Posterior vena cava (tissue), 2 donors: ENCODE measurements at places on chromosomes 12 and 14. TPM values are rescaled to one million over a fixed set of nuclear protein-coding genes. Genes with fewer than 3 reads are reported as not detected.

DNA sequence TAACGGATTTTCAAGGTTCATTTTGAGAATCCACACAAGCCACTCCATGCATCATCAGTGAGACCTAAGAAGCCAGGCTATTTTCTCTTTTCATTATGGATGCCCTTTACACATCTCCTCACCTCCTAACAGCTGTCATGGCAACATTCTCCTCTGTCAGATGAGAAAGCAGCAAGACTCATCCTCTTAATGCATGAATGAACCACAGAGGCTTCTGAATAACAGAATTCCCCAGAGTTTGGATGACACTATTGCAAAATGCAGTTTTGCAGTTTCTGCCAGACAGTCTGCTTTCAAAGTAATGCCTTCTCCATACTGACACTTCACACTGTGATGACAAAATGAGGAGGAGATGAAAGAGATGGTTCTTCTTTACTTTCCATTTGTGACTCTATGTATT lies 286.7 kb upstream of the GRIP1 start:
- no peak for DNase-seq

GRCh38 chr14:51248016-51248987 lies 8.3 kb downstream of the TMX1 start:
- DNase-seq, result no peak

Gene EAPP
- 22.4 TPM for total RNA-seq

- DNase-seq, result no peak
These were observed 22.4 kb downstream of the FAM181A start for GRCh38 chr14:93949511-93950075.

- no peak for DNase-seq
These were observed 1.1 kb upstream of the PRKAG1 start for GRCh38 chr12:49019443-49020324.

- DNase-seq, result no peak
These were observed 705.0 kb upstream of the SEL1L start for GRCh38 chr14:82238649-82239048.

DNA sequence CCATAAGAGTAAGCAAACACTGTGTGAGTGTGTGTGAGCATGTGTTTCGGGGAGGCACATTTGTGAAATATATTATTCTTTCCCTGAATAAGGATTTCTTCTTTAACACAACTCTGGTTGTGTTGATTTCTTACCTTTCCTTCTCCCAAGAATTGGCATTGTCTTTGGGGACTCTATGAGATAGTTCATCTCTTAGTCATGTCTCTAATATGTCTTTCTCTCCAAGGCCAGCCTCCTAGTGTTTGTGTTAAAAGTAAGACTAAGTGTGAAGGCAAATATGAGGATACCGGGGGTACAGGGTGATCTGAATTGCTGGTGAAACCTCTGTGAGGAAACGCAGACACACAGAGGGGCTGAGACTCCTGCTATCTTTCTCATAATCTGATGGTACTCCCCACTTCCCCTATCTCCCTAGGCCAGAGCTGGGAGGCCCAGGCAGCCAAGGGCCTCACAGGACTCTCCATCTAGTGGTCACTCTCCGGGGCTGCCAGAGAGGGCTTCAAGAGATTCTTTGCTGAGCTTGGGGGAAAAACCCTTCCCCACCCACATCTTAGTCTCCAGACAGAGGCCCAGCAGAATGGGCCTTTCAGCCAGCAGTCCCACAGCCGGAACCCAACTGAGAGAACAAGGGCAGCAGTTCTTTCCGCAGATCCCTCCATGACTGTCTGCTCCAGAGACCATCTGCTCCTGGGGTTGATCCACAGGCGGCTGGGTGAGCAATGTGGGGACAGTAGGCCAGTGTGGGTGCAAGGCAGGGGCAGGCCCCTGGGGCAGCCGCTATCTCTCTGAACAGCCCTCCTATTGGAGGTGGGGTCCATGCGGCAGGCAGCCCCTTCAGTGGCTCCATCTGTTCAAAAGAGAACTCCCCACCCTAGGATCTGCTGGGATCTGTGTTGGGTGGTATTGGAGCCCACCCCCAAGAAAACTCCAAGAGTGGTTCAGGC lies 5.8 kb upstream of the HOXC12 start:
- DNase-seq, result no peak

DNA sequence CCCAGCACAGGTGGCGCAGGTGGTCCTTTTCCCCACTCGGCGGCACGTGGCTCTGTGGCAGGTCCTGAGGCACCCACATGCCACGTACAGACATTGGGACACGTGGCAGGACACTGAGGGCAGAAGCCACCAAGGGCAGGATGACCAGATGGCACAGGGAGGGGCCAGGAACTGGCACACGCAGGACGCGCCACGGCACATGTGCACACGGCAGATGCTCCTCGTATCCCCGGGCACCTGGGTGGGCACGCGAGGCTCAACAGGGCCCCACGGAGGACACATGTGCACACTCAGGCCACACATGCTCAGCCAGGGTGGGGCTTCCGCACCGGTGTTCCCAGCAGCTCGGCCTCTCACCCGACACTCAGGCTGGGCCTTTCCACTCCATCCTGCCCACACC lies 52.0 kb downstream of the FBRSL1 start:
- DNase-seq, result no peak

Gene CLEC4C
- total RNA-seq, result not detected

- DNase-seq, result peak; percentile 84
These were observed 745 bp downstream of the CDCA4 start for GRCh38 chr14:105019861-105020814.

Gene HNF1A
- total RNA-seq, result not detected

Gene C12orf75
- total RNA-seq, result 120 TPM

DNA sequence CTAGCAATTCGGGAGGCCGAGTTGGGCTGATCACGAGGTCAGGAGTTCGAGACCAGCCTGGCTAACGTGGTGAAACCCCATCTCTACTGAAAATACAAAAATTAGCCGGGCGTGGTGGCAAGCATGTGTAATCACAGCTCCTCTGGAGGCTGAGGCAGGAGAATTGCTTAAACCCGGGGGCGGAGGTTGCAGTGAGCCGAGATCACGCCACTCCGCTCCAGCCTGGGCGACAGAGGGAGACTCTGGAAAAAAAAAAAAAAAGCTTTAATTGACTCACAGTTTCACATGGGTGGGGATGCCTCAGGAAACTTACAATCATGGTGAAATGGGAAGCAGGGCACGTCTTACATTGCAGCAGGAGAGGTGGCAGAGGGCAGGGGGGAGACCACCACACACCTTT lies 30.6 kb upstream of the SLC2A3 start:
- no peak for DNase-seq

Gene INSM2
- total RNA-seq, result not detected

DNA sequence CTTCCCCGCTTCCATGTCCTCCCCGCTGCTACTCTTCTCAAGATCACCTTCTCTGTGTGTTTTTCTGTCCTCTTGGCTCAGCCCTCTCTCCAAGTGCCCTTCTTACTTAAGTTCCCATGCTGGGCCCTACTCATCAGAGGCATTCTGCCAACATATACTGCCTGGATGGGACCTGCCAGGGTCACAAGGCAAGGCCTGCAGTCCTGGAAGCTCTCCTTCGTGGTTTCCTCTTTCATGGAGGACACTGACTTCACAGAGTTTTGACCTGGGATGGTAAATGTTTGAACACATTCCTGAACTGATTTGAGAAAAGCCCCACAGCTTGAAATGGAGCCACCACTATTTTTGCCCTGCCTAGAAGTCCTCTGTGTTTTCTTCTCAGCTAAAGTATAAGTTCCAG lies 140.9 kb downstream of the TMEM30B start:
- DNase-seq, result no peak

Gene PRB2
- total RNA-seq, result not detected

GRCh38 chr14:64877846-64878245 lies 1.9 kb downstream of the SPTB start:
- no peak for DNase-seq
